Fibroblast of lung (primary cell): ENCODE measurements at places on chromosomes 12 and 14. TPM values are rescaled to one million over a fixed set of nuclear protein-coding genes. Genes with fewer than 3 reads are reported as not detected.

- DNase-seq: no peak
Measured at GRCh38 chr14:89607453-89607852, 190.4 kb upstream of the FOXN3 start.

GRCh38 chr12:52953181-52953841 lies 4.4 kb downstream of the KRT18 start:
- no peak for DNase-seq

GRCh38 chr14:93267149-93267711 lies 60.2 kb downstream of the UBR7 start:
- DNase-seq: no peak

GRCh38 chr14:50530794-50531365 lies 1.5 kb downstream of the MAP4K5 start:
- no peak for DNase-seq

DNA sequence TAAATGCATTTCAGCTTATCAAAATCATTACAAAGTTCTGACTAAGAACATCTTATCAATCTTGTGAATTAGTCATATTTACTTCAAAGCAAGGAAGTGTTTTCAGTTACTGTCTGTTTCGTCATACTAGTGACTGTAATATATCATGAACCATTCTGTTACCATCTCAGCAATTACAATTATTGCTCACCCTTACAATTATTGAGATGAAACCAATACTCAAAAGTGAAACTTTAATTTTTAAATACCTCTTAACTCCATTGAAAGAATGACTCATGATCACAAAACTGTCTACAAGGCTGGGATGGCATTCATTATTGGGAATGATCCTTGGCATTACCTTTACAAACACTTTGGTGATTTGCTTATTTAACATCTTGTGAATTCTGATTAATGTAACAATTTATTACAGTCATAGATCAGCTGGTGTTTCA lies 90.3 kb downstream of the RPS6KA5 start:
- DNase-seq: peak; percentile 75

DNA sequence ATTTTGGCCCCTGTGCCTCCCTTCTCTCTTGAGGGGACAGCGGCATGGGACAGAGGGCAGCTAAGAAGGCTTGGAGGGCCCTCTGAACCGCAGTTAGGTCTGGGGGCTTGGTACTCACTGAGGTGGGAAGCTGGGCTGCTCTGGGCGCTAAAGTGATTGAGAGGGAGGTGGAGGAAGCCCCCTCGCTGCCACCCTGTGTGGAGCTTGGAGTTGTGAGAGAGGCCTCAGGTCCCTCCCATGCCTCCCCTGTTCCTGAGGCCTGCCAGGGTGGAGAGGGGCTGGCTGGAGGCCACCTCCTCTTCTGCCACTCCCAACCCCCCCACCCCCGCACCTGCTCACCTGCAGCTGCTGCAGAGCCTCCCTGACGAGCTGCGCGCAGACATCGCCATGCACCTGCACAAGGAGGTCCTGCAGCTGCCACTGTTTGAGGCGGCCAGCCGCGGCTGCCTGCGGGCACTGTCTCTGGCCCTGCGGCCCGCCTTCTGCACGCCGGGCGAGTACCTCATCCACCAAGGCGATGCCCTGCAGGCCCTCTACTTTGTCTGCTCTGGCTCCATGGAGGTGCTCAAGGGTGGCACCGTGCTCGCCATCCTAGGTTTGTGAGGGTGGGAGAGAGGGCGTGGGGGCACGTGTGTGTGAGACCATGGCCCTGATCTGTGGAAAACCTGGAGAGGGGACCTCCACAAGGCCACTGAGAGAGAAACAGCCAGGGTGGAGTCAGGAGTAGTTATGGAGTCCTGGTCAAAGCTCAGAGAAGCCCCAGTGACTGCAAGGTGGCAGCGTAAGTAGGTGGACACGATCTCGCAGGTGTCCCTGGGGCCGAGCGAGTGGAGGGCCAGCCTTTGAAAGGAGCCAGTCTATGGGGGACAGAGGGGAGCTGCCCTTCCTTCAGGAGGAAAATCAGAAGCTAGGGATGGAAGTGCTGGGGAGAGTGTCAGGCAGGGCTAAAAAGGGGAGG lies 11.2 kb downstream of the KCNH3 start:
- DNase-seq: no peak

DNA sequence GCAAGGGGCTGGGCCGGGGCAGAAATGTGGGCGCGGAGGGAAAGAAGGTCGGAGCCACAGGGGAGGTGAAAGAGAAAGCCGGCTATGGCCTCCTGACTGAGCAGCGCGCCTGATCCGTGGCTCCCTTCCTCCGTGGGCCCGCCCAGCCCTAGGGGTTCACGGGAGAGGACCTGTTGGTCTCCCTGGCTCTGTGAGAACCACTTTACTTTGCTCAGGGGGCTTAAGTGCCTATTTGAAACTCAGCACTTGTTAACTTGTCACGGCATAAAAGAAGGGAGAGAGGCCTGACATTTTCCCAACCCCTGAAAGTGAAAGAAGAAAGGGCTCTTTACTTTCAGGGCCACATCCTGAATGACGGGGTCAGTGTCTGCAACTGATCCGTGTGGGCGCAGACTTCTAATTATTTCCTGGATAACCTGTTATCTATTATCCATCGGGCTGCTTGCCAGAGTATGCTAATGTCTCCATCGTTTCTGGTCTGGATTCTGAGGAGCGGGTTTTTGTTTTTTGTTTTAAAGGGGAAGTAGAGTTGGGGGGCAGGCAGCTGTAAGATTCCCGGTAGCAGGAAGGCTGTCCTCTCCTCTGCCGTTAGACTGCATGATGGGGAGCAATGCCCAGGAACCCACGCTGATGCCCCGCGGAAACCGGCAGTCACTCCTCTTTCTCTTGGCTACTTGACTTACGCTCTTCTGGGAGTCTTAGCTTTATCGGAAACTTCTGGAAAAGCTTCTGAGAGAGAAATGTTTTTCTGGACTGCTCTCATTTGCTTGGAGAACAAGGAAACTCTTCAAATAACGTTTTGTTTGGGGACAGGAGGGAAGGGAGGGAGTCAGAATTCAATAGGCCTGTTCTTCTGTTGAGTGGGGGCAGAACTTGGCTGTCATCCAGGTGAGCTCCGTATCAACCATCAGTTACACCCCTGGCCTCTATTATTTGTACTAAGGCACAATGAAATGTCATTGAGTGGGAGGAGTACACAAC lies 127.7 kb upstream of the MAX start:
- DNase-seq: peak; percentile 51

GRCh38 chr14:82362452-82362851 lies 828.8 kb upstream of the SEL1L start:
- no peak for DNase-seq

GRCh38 chr12:55932551-55932910 lies 1.6 kb downstream of the DGKA start:
- DNase-seq: peak; percentile 49

- peak; percentile 99 for DNase-seq
Measured at GRCh38 chr12:105933671-105934665, 204.8 kb downstream of the NUAK1 start.

DNA sequence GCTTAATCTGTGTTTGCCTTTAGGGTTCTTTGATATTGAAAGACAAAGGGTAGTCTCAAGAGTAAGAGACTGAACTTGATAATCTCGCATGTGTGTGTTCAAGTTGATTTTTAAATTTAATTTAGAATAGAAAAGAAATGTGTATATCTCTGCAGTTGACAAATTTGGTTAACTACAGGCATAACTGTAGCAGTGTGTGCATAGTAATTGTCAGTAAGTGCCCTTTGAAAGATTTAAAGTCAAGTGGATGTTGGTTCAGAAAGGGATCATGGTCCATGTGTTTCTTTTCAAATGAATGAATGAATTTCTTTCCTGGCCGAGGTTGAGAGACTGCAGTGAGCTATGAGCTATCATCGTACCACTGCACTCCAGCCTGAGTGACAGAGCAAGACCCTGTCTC lies 49.9 kb upstream of the DYRK2 start:
- no peak for DNase-seq

- no peak for DNase-seq
Measured at GRCh38 chr12:54014377-54015017, 5.7 kb downstream of the HOXC8 start.

DNA sequence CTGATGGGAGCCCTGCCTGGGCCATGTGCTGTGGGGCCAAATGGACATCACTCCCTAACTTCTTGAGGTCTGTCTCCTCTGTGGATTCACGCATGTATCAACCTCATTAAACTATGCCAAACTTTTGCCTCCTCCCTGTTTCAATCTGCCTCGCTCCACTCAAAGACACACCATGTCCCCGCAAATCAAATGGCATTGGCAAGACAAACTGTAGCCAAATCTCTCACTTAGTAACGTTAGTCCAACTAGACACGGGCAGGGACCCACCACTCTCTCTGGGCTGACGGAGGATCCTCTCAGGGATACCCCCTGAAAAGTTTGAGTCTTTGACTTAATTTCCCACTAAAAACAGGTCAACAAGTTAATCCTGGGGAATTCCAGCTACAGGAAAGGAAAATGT lies 8.0 kb downstream of the ZBTB39 start:
- no peak for DNase-seq

DNA sequence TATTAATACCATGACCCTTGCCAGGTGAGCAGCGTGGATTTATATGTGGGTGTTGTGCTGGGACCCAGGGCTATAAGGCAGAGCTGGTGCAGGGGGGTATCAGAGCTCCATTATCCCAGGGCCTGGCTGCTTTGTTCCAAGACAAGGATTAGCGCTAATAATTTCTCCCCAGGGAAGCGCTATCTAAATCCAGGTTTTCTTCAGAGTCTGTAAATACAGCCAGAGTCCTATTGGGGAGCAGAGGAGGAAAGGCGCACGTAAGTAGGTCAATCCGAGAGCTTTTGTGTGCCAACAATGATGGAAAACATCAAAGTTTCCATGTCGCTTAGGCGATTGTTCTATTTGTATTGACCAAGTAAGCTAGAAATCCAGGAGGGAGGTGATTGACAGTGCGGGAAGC lies 1009.7 kb downstream of the VRK1 start:
- no peak for DNase-seq

- DNase-seq: no peak
Measured at GRCh38 chr12:11759899-11760298, 110.4 kb downstream of the ETV6 start.

DNA sequence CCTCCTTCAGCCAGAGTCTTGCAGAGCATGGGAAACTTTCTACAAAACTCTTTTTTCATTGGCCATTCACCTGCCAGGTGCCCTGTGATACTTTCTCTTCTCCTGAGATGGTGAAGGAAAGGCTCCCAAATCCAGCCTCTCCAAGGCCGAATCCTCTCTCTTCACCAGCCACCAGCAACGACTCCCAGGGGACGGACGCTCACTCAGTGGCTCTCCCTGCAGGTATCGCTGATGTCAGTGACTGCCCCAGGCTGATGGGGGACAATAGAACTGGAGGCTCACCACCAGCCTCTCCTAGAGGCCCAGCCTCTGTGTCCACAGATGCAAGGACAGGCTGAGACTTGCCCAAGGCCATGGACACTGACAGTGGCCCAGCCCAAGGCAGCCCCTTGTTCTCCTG lies 204.1 kb downstream of the BCL11B start:
- DNase-seq: no peak

- DNase-seq: no peak
Measured at GRCh38 chr12:38102197-38102596, 214.4 kb upstream of the ALG10B start.

- DNase-seq: no peak
Measured at GRCh38 chr12:40469736-40470135, 222.5 kb upstream of the CNTN1 start.

- no peak for DNase-seq
Measured at GRCh38 chr12:2826036-2826435, 8.8 kb downstream of the NRIP2 start.

DNA sequence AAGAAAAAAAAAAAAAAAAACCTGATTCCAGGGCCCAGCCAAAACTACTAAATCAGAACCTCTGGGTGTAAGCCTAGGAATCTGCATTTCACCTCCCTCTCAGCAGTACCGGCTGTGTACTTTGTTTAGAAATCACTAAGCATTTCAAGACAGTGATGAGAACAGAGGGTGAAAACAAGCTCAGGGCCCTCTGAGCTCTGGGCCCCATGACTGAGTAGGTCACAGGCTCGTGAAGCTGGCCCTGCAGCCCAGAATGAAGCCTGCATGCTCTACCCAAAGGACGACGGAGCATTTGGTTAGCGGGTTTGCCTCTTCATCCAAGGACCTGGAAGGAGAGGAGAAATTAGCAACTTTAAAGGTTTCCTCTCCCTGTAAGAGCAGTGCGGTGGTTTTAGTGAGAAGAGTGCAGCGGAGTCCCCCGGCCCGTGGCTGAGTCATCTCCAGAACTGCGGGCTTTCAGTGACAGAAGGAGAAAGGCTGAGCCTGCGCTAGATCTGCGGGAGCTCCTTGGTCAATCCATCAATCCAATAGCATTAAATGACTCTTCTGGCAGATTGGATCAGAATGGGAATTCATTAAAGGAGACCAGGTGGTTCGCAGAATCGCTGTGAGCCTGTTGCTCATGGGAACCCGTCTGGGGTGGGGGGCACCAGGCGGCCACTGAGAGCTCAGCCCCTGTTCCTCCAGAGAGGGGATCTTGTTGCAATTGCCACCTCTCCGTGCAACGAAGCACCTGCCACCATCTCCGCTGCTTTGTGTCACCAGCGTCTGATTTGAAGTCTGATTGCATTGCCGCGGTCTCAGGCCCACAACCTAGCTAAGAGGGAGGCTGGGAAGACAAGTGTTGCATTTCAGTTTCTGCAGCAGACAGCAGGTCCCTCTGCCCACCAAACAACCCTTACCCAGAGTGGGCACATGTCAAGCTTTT lies 7.3 kb downstream of the IL31 start:
- DNase-seq: no peak

- DNase-seq: no peak
Measured at GRCh38 chr12:7989827-7990491, 42.6 kb upstream of the FOXJ2 start.

- DNase-seq: peak; percentile 26
Measured at GRCh38 chr12:402029-402389, 565 bp downstream of the CCDC77 start.

DNA sequence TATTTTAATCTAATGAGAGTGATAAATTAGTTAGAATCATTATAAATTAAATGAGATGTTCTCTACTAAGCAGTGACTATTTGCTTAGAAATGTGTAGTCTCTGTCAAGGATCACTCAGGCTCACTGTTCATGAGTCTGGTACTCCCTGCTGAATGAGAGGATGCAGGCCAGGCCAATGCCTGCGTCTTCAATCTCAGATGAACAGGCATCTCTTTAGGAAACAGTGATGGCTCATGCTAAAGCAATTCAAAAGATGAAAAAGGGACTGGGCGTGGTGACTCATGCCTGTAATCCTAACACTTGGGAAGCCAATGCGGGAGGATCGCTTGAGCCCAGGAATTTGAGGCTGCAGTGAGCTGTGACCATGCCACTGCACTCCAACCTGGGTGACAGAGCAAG lies 106.8 kb downstream of the ZFC3H1 start:
- peak; percentile 94 for DNase-seq

DNA sequence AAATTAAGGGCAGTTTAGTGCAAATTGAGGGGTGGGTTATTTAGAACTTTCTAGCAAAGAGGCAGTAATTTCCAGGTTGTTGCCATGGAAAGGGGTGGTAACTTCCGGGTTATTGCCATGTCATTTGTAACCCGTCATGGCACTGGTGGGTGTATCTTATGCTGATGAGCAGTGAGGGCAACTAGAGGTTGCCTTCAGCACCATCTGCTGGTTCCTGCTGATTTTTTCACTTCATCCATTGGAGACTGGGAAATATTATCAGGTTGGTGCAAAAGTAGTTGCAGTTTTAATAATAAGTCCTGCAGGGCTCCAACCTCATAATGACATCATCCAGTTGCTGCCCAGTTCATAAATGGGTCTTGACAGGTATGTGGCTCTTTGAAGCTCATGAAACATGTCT lies 24.4 kb upstream of the SERPINA4 start:
- no peak for DNase-seq

GRCh38 chr14:33504246-33505099 lies 446.4 kb downstream of the EGLN3 start:
- DNase-seq: no peak

POLE2 gene
- total RNA-seq: 3.1 and 4.5 TPM in 2 replicates

CYP46A1 gene
- total RNA-seq: under 0.01 and 0.33 TPM in 2 replicates

PLEKHD1 gene
- total RNA-seq: under 0.01 TPM in 2 replicates

CMA1 gene
- total RNA-seq: not detected in 2 replicates

AKAP6 gene
- total RNA-seq: 1.0 and 10.9 TPM in 2 replicates

BEGAIN gene
- under 0.01 TPM in 2 replicates for total RNA-seq
